ENCODE measurements at places on chromosomes 2 and 18.

DNA sequence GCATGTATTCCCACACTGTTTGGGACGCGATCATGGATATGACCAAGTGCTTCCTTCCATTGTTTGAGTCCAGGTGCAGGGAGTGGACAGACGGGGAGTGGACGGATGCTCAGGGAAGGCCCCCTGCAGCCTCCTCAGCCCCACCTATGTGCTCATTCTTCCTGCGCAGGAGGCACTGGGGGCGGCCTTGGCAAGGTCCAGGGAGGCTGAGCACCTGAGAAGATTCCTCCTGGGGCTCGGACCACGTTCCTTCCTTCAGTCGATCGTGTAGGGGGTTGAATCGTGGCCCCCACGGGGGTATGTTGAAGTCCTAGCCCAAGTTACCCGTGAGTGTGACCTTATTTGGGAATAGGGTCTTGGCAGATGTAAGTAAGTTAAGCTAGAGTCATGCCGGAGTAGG is 60.4 kb downstream of the ASB1 start:
- DNase-seq = no peak

DNA sequence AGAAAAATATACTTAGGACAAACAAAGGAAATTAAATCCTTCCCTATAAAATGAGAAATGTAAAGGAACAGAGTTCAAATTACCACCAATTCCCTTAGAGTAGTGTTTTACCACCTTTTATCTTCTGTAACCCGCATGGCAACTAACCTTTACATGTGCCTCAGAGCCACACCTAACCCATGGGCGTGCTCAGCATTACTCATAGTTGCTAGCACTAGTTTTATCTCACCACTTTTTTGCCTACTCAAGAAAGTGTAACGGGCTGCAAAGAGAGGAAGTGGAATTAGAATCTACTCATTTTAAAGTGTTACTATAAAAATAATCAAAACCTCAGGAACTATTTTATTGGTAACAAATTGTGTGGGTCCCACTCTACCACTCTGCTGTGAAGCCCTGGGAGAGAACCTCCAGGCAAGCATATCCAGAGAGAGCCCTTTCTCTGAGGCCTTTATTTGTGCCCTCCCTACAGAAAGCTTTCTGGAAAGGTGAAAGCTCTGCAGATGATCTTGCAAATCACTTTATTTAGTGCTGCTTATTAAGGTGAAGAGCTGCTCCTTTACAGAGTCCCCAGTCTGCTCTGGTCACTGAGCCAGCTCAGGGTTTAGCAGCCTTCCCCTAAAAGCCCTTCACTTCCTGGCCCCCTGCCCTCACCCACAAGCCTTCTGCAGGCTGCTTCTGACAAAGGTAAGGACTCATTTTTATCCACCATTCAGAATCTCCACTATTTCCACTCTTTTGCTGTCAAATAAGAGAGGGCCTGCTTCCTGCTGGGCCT is 98.8 kb downstream of the TRABD2A start:
- no peak for DNase-seq

GRCh38 chr2:213247566-213247965 is 36.7 kb upstream of the SPAG16 start:
- no peak for DNase-seq

DNA sequence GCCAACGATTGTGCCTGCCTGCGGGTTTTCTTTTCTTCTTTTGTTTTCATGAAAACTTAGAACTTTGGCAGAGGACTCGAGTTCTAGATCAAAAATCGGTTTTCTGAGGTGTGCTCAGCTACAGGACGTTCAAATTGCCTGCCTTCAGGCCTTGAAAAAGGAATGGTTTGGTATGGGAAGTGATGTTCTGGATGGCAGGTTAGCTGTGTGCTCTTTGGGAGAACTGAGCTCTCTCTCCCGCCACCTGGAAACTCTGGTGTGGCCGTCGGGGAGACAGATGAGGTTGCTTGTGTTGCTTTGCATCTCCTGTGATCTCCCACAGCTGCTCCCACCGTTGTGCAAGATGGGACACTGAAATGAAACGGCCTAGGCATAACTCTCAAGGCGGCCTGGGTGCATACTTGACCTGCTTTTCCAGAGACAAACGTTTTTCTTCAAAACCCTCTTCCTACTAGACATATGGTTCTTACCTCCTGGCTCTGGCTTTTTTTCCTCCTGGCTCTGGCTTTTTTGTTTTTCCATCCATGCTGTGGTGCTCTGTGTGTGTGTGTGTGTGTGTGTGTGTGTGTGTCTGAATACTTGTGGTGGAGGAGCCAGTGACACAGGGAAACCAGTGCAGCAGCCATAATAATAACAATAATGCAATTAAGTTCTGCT is 2.0 kb downstream of the FMNL2 start:
- no peak for DNase-seq

GRCh38 chr18:74019864-74020263 is 127.8 kb downstream of the FBXO15 start:
- no peak for DNase-seq

GRCh38 chr18:77201506-77201905 is 48.1 kb upstream of the GALR1 start:
- DNase-seq = no peak
